GM23338 (cell line): ENCODE measurements at places on chromosomes 16 and 17. TPM values are rescaled to one million over a fixed set of nuclear protein-coding genes. Genes with fewer than 3 reads are reported as not detected.
A peak's percentile ranks its signal among the peaks of the same experiment; 100 is the strongest.

DNA sequence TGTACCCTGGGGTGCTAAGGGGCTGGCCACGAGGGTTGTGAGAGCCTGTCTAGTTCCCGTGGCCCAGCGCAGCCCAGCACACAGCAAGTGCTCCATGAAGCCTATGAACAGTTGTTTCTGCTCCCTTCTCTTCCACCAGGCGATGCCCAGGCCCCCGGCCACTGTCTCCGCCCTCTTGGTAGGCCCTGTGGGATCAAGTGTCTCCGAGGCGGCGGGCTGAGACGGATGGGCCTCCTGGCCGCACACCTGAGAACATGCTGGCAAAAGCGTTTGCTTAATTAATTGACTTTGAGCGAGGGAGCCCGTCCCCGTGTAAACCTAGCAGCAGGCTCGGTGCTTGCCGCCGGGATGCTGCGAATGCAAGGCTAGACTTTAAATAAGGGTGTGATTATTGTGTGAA lies 129.7 kb upstream of the GSE1 start:
- H3K4me3 ChIP-seq = no peak overlapping the region
- H3K4me1 ChIP-seq = no peaks in the 10 kb centered on the region
- H3K27ac ChIP-seq = no peak overlapping the region
- no peak for DNase-seq

DNA sequence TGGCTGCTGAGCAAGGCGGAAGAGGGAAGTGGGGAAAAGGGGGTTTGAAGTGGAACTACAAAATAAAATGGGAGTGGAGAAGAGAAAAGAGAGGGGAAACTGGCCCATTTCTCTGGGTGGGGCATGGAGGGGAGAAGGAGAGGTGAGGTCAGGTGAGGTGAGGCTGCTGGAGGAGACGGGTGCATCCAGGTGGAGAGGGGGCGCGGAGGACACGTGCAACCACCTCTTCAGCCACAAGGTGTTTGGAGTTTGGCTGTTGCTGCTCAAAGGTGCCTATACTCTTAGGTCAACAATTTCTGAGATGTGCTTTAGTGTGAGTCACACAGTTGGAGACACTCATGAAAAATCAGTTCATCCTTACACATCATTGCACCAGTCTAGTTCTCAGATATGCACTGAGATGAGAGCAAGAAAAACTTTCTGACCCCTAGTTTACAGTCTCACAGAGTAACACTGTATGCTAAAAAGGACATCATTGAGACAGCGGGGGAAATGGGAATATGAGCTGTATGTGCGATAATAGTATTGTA lies 4.8 kb downstream of the SLC6A4 start:
- H3K4me1 ChIP-seq = peaks cover 8% of the 10 kb centered on the region; the same call in 1 of the 2 replicates
- H3K36me3 ChIP-seq = no peaks in the 10 kb centered on the region
- peaks cover 37% of the 10 kb centered on the region for H3K27me3 ChIP-seq
- H3K27ac ChIP-seq = no peak overlapping the region

- H3K4me1 ChIP-seq = 0 out of 2 replicates have a peak, but pooled peaks cover 4% of the 10 kb centered on the region
- H3K36me3 ChIP-seq = no peaks in the 10 kb centered on the region
- no peak overlapping the region for H3K4me3 ChIP-seq
- DNase-seq = peak; percentile 37
These were observed 25.1 kb downstream of the TBX4 start for GRCh38 chr17:61477204-61477834.

DNA sequence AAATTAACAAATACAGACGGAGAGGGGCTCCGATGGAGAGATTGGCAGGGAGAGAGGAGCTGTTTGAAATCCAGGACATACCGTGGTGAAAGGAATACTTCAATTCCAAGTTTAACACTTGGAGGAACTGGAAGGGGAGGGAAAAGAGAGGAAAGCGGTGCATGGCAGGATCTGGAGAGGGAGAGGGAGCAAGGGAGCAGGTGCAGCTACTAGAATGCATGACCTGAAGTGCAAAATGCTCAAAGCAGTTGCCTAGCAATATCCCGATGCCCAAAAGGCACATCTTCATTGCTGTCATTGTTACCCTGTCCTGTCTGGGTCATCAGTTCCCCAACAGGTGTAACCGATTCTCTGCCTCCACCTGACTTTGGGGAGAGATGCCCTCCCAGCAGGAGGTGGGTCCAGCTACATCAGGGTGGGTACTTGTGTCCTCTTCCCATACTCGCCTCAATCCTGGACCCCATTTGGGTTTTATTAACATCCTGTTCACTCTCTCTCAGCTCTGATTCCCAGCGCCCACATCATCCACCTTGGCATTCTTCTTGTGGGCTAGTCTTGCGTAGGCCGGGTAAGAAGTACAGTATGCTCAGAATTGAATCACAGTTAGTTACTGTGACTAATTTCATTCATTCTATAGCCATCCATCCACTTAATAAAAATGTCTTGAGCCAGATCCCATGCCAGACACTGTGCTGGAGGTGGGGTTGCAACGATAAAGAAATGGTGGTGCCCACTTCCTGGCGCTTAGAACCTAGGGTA lies 37.4 kb upstream of the EMP2 start:
- H3K27ac ChIP-seq = no peak overlapping the region
- DNase-seq = no peak
- peaks cover 6% of the 10 kb centered on the region; the same call in 1 of the 2 replicates for H3K27me3 ChIP-seq
- H3K4me1 ChIP-seq = peaks cover 34% of the 10 kb centered on the region
- H3K36me3 ChIP-seq = no peaks in the 10 kb centered on the region

Gene SCO1
- 69.4 and 72.5 TPM in 2 replicates for total RNA-seq
